ENCODE measurements at places on chromosomes 4 and X.

GRCh38 chr4:136246876-136247275 is 1285.4 kb downstream of the PCDH18 start:
- DNase-seq, result peak; percentile 26

- no peak for DNase-seq
These were observed 32.1 kb downstream of the SYTL5 start for GRCh38 chrX:38038501-38038900.

DNA sequence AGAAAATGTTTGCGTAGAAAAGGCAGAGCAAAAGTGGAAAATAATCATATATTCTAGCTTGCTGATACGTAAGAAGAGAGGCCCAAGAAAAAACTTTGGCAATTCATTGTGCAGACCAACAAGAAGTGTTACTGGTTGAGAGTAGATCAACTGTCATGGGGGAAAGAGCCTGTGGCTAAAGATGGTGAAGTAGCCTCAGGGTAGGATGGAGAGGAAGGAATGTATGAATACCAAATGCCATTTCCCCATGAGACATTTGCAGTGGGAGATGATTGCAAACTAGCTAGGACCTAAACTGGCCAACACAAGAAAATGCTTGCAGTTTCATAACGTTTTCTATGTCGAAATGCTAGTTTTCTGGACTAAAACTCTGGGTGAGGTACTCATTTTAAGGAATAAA is 47.7 kb upstream of the ADGRL3 start:
- no peak for DNase-seq

DNA sequence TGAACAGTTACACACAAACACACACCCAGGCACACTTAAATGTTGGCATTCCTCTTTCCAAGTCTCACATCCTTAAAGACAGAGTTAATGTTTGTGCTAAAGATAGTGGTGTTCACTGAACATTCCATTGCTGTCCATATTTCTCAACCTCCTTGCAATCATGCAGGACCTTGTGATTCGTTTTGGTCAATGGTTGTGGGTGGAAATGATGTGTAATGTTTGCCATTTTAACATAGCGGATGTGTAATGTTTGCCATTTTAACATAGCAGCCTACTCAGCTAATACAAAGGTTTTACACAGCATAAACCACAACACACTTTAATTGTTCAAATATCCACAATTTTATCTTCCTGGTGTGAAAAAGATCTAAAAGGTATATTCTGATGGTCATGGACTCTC is 93.9 kb downstream of the CEP44 start:
- DNase-seq, result no peak

DNA sequence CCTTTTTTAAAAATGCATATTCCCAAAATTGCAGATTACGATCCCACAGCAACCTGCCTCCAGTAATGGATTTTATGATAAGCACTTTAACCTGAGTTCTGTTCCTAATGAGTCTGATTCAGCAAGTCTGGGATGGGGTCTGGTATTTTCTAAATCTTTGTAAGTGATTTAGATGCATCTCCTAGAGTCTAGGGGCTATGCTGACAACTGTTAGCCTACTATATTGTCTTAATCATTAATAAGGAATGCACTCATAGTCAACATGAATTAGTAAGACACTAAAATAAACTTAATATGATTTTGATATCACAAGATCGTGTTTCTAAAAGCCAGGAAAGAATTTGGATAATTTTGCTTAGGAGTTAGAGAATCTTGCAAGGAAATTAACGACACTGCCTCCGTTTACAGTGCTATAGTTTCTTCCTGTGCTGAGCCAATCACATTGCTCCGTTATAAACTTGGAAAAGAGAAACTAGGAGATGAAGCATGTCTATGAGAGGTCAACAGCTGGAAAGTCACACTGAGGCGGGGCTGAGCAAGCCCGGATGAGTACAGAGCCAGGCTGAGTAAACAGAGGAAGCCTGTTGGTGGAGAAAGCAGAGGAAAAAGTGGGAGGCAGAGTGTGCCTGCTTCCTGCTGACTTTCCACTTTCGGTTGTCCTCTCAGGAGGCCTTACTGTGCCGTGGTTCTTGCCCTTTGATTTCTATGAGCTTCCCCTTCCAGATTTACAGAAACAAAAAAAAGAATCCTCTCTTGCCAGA is 5.4 kb downstream of the SCARB2 start:
- no peak for DNase-seq

DNA sequence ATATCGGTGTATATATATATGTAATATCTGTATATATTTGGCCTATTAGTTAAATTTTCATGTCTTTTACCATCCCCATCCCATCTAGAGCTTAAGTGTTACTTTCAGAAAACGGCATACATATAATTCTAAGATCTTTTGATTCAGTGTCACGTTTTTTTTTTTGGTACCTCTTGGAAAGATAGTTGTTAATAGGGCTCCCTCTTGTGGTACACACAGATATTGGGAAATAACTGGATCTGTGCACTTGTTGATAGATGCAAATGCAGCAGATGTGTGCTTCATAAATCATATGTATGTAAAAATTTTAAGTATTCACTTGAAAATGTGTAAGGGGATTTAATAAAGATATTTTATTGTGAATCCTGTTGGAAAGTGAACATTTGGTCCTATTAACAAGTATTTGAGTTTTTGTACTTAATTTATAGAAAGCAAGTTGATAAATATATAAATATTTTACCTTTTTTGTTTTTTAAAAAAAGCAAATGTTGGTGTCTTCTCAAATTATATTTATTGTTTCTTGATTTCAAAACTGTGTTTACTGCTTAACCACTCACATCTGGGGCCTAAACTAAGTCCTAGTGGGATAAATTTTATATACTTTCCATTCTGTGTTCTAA is 74.7 kb downstream of the PAQR3 start:
- DNase-seq, result peak; percentile 91

GRCh38 chrX:97714072-97714471 is 830.4 kb downstream of the RPA4 start:
- DNase-seq, result no peak

GRCh38 chrX:75156531-75156945 is 455 bp upstream of the ABCB7 start:
- DNase-seq, result peak; percentile 54

DNA sequence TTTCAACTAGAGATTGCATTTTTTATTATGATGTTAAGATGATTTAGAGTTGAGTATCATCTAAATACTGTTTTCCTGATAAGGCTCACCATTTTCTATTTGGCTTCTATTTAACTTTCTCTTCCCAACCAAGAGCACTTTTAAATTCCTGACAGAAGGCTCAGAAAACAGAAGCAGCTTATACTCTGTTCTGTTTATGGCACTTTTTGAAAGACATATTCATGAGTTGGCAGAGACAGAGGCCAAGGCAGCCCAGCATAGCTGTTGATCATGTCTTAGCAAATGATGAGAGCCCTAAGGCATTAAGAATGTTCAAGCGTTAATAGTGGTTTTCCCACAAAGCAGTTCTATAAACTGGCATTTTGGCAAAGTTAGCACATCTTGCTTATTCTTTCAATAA is 330.3 kb downstream of the TRAM1L1 start:
- no peak for DNase-seq

GRCh38 chrX:41481264-41482109 is 34.3 kb downstream of the NYX start:
- DNase-seq, result peak; percentile 4

DNA sequence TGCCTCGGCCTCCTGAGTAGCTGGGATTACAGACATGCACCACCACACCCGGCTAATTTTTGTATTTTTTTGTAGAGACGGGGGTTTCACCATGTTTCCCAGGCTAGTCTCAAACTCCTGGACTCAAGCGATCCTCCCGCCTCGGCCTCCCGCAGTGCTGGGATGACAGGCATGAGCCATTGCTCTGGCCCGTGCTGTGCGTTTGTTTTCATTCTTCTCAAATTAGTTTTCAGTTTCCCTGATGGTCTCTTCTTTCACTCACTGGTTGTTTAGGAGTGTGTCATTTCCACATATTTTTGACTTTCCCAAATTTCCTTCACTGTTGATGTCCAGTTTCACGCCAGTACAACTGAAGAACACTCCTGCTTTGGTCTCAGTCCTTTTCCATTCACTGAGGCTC is 31.8 kb downstream of the SH3TC1 start:
- no peak for DNase-seq

- DNase-seq, result no peak
These were observed 11.7 kb downstream of the CTPS2 start for GRCh38 chrX:16700734-16701133.

DNA sequence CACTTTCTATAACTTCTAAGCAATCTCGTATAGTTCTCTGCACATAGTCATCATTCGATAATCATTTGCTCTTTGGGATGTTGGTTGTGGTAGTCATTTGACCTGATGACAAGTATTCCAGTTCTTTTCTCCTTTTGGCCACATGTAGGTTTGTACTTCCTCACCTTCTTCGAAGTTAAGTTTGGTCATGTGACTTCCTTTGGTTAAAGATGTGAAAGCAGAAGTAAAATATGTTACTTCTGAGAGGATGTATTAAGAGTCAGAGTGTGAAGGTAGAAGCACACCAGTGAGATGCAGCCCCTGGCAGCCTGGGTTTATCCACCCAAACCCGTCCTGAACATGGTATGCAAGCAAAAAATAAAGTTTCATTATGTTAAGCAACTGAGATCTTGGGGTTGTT is 48.9 kb upstream of the ZNF518B start:
- no peak for DNase-seq

All from brain (organoid and tissue), 16 donors.